ENCODE measurements at places on chromosomes 2 and 18.

- no peak for DNase-seq
These were observed 29.8 kb upstream of the LDAH start for GRCh38 chr2:20852670-20853069.

GRCh38 chr18:41126541-41127235 is 828.3 kb upstream of the PIK3C3 start:
- DNase-seq = no peak

DNA sequence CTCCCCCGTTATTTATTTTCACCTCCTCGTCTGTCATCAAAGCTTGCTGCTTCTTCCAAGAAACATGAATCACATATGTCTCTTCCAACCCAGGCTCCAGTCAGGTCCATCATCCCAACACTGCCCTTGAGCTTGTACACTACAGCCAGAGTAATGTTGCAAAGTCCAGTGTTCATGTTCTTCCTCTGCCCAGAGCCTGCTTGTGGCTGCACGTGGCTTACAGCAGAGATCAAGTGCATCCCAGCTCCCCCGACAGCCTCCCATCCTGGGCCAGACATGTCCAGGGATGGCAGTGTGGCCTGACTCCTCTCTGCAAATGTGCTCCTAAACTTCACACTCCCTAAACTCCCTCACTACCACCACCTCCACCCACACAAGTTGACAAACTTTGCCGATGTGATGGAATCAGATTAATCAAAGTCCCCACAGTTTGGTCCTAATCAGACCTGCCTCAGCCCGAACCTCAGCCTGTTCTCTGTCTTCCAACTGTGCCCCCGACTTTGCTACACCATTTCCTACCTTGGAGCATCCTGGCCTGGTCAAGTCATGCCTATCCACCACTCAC is 54.2 kb upstream of the MAPRE3 start:
- no peak for DNase-seq

GRCh38 chr2:237691029-237691907 is 63.9 kb downstream of the LRRFIP1 start:
- DNase-seq = no peak

DNA sequence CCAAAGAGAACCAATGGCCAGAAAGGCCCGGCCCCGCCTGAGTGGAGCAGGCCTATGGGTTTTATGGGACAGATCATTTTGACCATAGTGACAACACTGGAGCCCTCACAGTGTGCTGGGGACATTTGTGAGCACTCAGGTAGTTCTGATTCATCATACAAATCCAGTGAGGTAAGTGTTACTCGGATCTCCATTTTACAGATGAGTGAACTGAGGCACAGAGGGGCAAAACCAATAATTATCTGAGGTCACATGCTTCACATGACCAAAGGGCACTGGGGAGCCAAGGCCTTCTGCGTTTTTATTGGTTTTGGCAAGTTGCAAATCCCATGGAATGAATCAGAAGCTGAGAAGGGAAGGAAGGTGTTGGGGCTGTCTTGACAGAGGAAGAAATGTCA is 111.5 kb upstream of the MGAT5 start:
- no peak for DNase-seq

- no peak for DNase-seq
These were observed 204.9 kb upstream of the CYRIA start for GRCh38 chr2:16870491-16871076.

GRCh38 chr2:18991177-18992168 is 366.9 kb downstream of the OSR1 start:
- no peak for DNase-seq

DNA sequence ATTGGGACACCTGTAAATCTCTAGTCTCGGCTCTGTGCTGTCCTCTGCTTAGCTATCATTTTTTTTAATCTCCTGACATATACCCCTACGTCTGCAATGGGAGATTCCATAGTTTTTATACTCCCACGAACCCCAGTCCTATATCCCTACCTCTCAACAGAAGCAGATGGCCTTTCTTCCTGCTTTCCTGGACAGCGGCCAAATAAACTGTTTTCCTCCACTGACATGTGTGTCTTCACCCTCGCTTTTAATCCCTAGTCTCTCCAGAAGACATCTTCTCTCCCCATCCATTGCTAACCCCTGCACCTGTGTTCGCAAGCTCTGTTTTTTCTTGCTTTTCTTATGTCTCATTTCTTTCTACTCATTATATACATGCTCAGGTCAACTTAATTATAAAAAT is 395.4 kb downstream of the EPHA4 start:
- no peak for DNase-seq
